ENCODE measurements at places on chromosomes 2 and 18. TPM values are rescaled to one million over a fixed set of nuclear protein-coding genes. Genes with fewer than 3 reads are reported as not detected.

- no peaks in the 10 kb centered on the region for H3K27me3 ChIP-seq
- no peaks in the 10 kb centered on the region for H3K36me3 ChIP-seq
- H3K4me1 ChIP-seq: peaks cover 63% of the 10 kb centered on the region
- no peak for DNase-seq
These were observed 135.6 kb downstream of the RBMS1 start for GRCh38 chr2:160358046-160358445.

- no peak for DNase-seq
- no peaks in the 10 kb centered on the region for H3K36me3 ChIP-seq
- H3K27ac ChIP-seq: no peak overlapping the region
- H3K4me1 ChIP-seq: no peaks in the 10 kb centered on the region
- no peaks in the 10 kb centered on the region for H3K27me3 ChIP-seq
These were observed 50.7 kb upstream of the SCG2 start for GRCh38 chr2:223652902-223653301.

- no peaks in the 10 kb centered on the region for H3K36me3 ChIP-seq
- H3K4me3 ChIP-seq: no peak overlapping the region
- no peak overlapping the region for H3K27ac ChIP-seq
These were observed 12.8 kb upstream of the HPCAL1 start for GRCh38 chr2:10289891-10290290.

- DNase-seq: no peak
- H3K36me3 ChIP-seq: no peaks in the 10 kb centered on the region
- H3K27ac ChIP-seq: no peak overlapping the region
- H3K4me1 ChIP-seq: no peaks in the 10 kb centered on the region
- H3K4me3 ChIP-seq: no peak overlapping the region
- no peaks in the 10 kb centered on the region for H3K27me3 ChIP-seq
These were observed 47.1 kb downstream of the SPTBN1 start for GRCh38 chr2:54503192-54503591.

DNA sequence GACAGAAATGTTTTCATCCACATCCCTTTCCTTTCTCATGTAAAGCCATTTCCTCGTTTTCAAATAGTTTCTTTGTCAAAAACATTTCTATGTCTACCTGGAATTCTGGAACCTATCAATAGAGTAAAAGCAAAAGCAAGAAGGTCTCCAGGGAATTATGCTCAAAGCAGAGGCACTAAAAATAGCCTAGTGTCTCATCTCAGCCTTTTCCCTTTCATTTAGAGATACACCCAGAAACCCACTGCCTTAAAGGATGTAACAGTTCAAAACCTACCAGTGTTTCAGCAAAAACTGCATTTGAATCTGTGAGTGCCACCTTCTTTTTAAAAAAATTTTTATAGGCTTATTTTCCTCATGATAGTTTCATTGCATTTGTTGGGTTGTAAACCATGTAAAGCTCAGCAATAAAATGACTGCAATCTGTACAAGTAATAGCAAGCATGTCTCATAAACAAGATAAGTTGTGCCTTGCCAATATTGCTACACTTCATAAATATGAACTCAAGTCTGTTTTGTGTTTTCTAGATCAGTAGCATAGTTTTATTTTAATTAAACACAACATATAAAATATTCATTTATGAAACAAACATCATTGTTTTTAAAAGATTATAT lies 927.3 kb upstream of the ACVR2A start:
- DNase-seq: no peak
- H3K4me1 ChIP-seq: no peaks in the 10 kb centered on the region
- no peaks in the 10 kb centered on the region for H3K27me3 ChIP-seq
- no peak overlapping the region for H3K27ac ChIP-seq
- no peaks in the 10 kb centered on the region for H3K36me3 ChIP-seq
- H3K4me3 ChIP-seq: no peak overlapping the region

- no peak overlapping the region for H3K27ac ChIP-seq
- DNase-seq: no peak
- H3K36me3 ChIP-seq: no peaks in the 10 kb centered on the region
These were observed 517.0 kb downstream of the PTPRM start for GRCh38 chr18:8084160-8084559.

- no peaks in the 10 kb centered on the region for H3K4me1 ChIP-seq
- H3K27me3 ChIP-seq: no peaks in the 10 kb centered on the region
- no peak for DNase-seq
- H3K36me3 ChIP-seq: no peaks in the 10 kb centered on the region
- peak overlapping the region; percentile 60 for H3K4me3 ChIP-seq
These were observed 7.6 kb upstream of the MEIS1 start for GRCh38 chr2:66427300-66427699.

- H3K4me1 ChIP-seq: no peaks in the 10 kb centered on the region
- no peak overlapping the region for H3K27ac ChIP-seq
- DNase-seq: peak; percentile 37
- no peaks in the 10 kb centered on the region for H3K27me3 ChIP-seq
- no peaks in the 10 kb centered on the region for H3K36me3 ChIP-seq
- no peak overlapping the region for H3K4me3 ChIP-seq
These were observed 116.3 kb upstream of the ID2 start for GRCh38 chr2:8565399-8566154.

DNA sequence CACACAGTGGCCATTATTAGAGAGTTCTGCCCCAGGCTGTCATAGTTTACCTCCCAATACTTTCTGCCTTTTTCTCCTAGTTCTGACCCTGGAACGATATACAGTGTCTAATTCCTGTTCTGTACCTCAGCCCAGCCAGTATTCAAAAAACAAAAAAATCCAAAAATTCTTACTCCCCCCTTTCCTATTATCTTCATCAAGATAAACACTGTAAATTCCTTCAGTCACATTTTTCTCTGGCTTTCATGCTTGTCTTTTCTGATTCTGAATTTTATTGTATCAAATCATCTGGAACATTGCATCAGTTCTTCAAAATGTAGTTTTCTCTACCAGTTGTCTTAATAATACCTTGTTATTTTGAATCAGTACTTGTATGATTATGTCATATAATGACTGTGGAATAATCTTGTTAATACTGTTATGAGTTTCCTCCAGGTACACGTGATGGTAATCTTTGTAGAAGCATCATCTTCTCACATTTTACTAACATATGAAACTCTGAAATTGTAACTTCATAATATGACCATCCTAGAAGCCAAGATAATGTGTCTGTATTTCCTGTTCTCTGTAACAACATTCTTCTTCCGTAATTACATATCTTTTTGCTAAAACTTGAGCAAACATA lies 79.0 kb upstream of the NOSTRIN start:
- no peak overlapping the region for H3K4me3 ChIP-seq
- H3K36me3 ChIP-seq: no peaks in the 10 kb centered on the region
- H3K4me1 ChIP-seq: no peaks in the 10 kb centered on the region
- no peak for DNase-seq
- no peak overlapping the region for H3K27ac ChIP-seq
- H3K27me3 ChIP-seq: no peaks in the 10 kb centered on the region

DNA sequence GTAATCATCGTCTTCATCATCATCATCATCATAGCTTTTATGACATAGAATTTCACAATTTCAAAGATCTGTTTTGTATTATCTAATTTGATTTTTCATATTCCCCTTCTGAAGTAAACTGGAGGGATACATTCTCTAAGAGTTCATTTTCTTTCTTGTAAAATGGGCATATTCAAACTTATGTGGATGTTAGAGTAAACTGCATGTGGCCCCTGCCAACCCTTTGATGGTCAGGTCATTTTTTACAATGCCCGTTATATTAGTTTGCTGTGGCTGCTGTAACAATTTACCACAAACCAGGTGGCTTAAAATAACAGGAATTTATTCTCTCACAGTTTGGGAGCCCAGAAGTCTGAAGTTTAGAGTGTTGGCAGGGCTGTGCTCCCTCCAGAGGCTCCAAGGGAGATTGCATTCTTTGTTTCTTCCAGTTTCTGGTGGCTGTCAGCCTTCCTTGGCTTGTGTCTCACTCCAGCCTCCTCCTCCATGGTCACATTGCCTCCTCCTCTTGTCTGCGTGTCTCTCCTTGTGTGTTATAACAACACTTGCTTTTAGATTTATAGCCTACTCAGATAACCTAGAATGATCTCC lies 127.5 kb upstream of the MMADHC start:
- H3K27me3 ChIP-seq: no peaks in the 10 kb centered on the region
- H3K4me1 ChIP-seq: no peaks in the 10 kb centered on the region
- DNase-seq: no peak
- H3K4me3 ChIP-seq: no peak overlapping the region
- no peaks in the 10 kb centered on the region for H3K36me3 ChIP-seq

DNA sequence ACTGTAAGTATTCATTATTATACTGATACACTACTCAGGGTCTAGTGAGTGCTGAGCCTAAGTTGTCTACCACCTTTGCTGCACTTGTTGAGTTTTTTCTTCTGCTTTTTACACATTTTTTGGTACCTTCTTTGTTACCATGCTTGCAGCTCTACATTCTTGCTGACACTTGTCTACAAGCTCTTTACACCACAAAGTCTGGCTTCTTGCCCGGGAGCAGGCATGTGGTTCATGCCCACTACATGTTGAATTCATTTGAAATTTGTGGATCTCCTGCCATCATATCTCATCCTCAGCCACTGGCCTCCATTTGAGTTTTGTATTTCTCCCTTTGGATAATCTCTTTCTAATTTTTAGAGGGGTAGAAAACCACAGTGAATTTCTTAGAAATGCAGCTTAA lies 29.9 kb downstream of the IL18R1 start:
- no peaks in the 10 kb centered on the region for H3K36me3 ChIP-seq
- no peak overlapping the region for H3K4me3 ChIP-seq
- no peaks in the 10 kb centered on the region for H3K27me3 ChIP-seq
- no peaks in the 10 kb centered on the region for H3K4me1 ChIP-seq
- no peak overlapping the region for H3K27ac ChIP-seq

Gene CACNB4
- total RNA-seq: 2.1 TPM

Gene EFHD1
- 6.9 TPM for total RNA-seq

Gene MC5R
- total RNA-seq: not detected

Gene AQP4
- 0.49 TPM for total RNA-seq

Gene CTAGE1
- not detected for total RNA-seq

All from sigmoid colon (tissue), 7 donors.